ENCODE measurements at places on chromosomes 4 and X.

DNA sequence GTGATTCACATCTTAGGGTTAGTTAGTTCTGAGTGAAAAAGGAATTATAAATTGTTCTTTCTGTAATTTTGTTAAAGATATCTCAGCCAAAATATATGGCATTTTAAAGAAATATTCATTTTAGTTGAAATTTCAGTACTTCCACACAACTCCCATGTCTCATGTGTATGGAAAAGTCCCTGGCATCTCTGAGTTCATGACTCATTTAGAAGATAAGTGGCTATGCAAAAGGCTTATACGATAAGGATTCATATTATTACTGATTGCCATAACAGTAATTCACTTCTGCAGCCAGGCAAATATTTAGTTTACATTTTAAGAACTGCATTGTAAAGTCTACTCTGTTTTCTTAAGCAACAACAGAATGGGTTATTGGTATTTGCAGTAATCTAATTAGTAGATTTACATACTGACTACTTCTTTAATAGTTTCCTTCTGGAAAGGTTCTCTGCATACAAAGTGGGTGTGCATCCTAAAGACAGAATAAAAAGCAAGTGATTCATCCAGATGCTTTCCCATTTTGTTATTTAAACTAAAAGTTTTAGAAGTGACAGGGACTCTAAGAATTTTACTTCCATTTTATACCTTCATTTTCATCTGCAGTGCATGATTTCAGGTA lies 682.4 kb upstream of the PABPC4L start:
- no peak for DNase-seq

GRCh38 chrX:13711141-13711540 lies 22.2 kb downstream of the RAB9A start:
- no peak for DNase-seq

GRCh38 chrX:32867781-32868523 lies 343.4 kb downstream of the DMD start:
- DNase-seq = no peak

- no peak for DNase-seq
Measured at GRCh38 chrX:2507196-2507595, 6.4 kb upstream of the DHRSX start.

GRCh38 chrX:17944833-17945497 lies 83.9 kb upstream of the RAI2 start:
- peak; percentile 16 for DNase-seq

DNA sequence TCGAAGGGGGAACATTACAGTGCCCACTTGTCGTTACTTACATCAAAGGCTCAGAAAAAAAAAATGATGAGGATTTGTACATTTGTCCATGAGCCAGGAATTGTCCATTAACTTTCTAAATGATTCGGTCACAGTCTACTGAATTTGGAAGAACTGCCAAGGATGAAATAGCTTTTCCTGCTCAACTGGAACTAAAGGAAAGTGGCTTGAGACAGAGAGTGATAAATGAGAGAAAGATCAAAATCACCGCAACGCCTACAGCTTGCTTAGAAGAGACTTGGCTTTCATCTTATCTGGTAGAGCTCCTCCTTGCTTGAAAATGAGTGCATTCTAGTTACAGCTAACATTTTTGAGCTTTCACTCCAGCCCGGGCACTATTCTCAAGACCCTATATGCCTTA lies 55.5 kb upstream of the ADGRG2 start:
- DNase-seq = no peak

DNA sequence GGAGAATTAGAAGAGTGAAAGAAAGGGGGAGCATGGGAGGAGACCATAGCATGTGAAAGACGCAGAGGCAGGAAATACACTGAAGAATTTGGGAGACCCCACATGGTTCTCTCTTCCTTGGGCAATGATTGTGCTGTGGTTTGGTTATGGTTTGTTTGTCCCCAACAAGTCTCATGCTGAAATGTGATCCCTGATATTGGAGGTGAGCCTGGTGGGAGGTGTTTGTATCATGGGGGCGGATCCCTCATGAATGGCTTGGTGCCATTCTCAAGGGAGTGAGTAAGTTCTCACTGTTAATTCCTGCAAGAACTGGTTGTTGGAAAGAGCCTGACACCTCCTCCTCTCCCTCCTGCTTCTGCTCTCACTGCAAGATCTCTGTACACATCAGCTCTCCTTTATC lies 78.6 kb upstream of the RAI2 start:
- DNase-seq = no peak

DNA sequence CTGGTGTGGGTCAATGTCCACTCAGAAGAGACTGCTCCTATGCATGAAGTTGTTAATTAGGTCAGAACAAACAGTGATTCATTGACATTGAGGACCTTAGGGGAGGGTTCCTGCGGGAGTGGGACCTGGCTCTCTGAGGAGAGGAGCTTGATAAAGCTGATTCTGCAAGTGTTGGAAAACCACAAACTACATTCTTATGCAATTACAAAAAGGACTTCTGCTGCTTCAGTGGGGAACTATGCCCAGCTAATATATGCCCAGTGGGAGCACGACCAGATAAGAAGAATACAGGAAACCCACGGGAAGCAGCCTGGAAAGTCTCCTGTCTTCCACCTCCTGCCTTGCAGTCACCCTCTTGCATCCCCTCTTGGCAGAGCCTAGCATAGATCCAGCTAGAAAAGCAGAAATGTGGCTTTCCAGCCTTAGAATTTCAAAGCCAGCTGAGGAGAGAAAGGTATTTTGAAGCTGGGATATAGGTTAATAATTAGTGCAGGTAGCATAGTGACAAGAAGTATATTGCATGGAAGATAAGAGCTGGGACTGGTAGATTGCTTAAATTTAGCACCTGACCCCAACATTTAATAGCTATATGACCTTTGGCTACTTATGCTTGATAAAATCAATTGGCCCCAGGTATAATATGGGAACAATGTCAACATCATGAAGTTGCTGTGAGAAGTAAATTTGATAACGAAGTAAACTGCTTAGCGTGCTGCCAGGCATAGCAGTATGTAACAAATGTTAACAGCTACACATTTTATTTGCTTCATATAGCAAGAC lies 34.9 kb upstream of the UGT8 start:
- DNase-seq = no peak

DNA sequence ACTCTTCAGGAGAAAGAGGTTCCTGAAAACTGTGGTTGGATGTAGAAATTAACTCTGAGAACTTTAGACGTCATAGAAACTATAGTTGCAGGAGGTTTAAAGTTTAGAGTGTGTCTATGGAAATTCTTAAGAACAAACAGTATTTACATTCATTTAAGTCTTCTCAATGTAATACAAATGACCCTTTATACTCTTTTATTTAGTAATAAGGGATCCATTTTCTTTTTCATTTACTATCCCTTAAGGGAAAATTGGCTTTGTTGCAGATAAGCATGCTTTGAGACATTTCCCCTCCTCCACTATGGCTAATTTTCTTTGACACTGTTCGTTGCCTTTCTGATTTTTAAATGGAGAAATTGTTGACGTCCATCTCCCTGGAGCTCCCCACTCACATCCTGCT lies 96.4 kb downstream of the POLA1 start:
- DNase-seq = no peak

GRCh38 chr4:3307486-3307885 lies 14.7 kb downstream of the RGS12 start:
- DNase-seq = no peak

- peak; percentile 61 for DNase-seq
Measured at GRCh38 chr4:153759407-153760316, at the start of gene RNF175. TSS of gene RNF175 (minus strand) at chr4:153760024. CDS start at chr4:153759862, 162 bp downstream.

- DNase-seq = no peak
Measured at GRCh38 chr4:151876381-151876988, 115.7 kb upstream of the GATB start.

GRCh38 chr4:5424901-5425300 lies 283.5 kb downstream of the EVC2 start:
- DNase-seq = no peak

GRCh38 chr4:61428950-61429349 lies 228.8 kb downstream of the ADGRL3 start:
- DNase-seq = no peak

DNA sequence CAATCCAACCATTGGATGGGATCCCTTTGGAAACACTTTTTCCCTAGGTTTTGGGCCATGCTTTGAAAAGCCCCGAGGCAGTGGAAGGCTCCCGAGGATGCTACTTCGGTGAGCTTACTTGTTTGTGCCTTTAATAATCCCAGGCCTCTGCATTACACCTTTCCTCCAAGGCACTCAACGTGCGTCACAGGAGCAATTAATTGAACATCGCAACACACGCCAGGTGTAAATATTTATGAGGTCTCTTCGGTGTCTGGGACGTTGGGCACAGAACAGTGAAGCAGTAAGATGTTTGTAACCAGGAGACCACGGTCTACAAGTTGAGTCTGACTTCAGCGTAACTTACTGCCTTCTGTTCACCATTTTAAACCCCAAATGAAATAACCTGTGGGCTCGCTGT lies 97.3 kb downstream of the CLNK start:
- no peak for DNase-seq

DNA sequence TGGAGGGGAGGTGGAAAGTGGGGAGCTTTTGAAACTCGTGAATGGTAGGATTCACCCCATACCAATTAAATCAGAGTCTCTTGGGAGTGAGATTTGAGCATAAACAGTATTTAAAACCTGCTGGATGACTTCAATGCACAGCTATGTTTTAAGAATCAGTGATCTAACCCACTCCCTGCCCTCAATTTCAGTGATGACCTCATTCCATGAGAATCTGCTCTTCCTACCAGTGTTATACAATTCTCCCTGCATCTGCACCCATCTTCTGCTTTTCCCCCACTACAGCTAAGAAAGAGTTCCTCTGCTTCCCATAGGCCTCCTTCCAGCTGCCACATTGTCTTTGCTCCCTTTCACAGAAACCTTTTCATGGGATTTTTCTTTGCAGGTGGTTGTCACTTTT lies 18.3 kb upstream of the H2AZ1 start:
- no peak for DNase-seq

DNA sequence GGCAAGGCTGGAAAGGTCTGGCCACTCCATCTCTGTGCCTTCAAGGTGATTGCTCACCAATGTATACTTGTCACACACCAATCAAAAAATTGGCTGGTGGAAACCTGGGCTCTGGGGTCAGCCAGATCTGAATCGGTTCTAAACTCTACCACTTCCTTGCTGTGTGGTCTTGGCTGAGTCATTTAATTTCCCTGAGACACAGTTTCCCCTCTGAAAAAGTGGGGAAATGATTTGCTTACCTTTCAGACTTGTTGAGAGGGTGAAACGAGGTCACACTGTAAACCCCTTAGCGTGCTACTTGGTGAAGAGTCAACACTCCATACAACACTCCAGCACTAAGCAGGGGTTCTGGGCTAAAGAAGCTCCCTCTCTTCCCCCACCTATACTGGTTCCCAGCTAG lies 252.3 kb upstream of the ZIC3 start:
- DNase-seq = no peak

- DNase-seq = no peak
Measured at GRCh38 chr4:161799710-161800109, 364.1 kb downstream of the FSTL5 start.

GRCh38 chrX:47232803-47233332 lies at the start of gene USP11:
TSS of gene USP11 (plus strand) at chrX:47233009. CDS start at chrX:47233044, 35 bp downstream.
- peak; percentile 60 for DNase-seq

DNA sequence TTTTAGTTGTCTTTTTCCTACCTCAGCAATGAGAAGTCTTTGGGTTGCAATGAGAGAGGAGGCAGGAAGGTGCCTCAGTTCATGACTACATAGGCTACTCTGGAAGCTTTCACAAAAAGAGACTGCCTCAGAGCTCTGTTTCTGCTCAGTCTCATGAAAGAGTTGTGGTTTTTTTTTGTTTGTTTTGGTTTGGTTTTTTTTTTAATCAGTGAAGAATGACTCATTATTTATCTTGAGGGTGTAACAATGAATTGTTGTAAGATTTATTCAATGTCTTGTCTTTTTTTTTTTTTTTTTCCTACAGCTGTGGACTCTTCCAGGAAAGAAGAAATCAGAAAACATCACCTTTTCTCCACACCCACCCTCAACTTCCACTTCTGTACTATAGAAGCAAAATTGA lies 67.5 kb upstream of the CXCL13 start:
- DNase-seq = no peak

DNA sequence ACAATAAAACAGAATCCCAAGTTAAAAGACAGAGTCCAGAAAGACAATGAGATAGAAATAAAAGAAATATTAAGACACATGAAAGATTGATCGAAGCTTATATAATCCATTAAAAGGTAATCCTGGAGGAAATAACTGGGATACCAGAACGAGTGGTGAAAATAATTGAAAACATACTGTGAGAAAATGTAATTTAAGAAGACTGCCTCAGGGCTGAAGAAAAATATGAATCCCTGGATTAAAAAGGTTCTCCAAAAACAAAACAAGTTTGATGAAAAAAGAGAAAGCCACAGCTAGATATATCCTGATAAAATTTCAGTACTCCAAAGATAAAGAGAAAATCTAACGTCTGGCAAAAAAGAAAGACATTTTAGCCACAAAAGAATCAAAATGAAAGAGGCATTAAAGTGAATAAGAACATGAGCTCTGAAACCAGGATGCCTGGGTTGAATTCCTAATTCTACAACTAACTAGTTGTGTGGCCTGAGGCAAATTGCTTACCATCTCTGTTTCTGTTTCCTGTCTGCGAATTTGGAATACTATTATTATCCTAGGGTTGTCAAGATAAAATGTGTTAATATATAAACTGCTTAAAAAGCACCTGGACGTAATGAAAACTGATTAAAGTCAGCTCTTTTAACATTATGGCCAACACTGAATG lies 5.5 kb downstream of the DDX60L start:
- no peak for DNase-seq

DNA sequence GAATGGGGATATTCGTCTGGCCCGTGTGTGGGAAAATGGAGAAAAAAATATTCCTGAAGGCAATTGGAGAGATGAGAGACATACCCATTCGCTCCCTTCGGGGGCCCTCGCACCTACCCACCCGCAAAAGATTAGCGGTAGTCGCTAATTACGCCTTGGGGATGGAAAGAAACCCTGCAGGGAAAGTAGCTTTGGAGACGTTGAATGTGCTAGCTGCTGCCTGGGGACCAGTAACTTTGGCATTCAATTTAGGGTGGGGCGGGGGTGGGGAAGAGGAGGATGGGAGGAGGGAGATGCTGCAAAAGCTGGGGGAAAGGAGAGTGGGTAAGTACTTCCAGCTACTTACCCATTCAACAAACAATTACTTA lies 407 bp upstream of the ZC4H2 start:
- no peak for DNase-seq

DNA sequence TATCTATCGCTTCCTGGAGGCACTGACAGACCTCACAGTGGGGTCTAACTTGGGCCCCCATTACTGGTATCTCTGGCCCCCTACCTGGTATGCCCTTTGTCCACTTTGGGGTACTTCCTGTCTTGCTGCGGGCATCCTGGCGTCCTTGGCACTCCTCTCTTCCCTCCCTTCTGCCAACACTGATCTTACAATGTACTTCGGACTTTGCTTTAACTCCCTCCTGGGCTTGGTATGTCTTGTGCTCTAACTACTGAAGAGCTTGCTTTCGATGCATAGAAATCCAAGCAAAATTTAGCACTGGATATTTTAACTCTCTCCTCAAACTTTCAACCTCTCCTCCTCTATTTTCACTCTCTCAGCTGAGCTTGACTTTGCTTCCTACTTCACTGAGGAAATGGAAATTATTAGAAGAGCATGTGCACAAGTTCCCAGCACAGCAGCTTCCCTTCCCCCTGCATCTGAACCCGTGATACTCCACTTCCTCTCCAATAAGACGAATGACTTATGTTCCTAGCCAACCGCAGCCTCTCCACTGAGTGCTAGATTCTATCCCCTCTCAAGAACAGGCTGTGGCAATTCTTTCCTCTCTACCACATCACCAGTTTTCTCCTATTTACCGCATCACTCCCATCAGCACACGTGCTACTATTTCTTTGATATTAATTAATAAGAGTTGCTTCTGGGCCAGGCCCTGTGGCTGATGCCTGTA lies 52.9 kb downstream of the SUPT20HL2 start:
- DNase-seq = no peak

- no peak for DNase-seq
Measured at GRCh38 chr4:105280338-105281123, 133.9 kb downstream of the TET2 start.
